ENCODE measurements at places on chromosomes 12 and 14.

DNA sequence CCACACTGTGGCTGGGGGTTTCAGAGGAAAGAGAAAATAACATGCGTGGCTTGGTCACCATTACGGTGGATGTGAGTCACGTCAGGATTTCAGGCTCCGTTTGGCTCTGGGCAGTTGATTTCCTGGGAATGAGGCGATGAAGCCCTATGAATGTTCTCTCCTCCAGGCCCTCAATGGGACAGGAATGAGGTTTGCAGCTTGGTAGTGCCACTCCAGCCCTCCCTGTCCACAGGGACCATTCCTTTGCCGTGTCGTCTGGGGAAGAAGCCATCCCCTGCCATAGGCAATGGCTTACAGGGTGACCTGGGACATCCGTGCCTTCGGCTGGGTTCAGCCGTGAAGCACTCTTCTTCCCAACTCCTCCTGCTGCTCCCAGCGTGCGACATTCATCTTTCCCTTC is 95.0 kb downstream of the FBXL14 start:
- DNase-seq, result no peak

- no peak for DNase-seq
These were observed 1.4 kb upstream of the PRIM1 start for GRCh38 chr12:56753566-56753965.

DNA sequence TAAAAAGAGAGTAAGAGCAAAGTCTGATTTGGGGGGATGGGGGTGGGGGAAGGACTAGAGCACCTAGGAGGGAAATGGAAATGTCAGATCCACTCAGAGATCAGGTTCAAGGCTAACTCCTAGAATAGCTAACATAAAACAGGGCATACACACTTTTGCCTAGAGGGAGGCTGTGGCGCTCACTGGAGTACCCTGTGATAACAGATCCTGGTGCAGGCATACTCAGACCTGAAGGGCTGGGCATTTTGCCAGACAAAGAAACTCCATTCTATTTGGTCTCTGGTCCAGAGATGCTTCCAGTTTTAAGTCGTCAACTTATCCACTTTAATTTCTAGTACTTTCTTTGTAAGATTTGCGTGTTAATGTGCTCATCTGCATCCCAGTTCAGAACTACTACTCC is 5.8 kb downstream of the CTDSP2 start:
- no peak for DNase-seq

DNA sequence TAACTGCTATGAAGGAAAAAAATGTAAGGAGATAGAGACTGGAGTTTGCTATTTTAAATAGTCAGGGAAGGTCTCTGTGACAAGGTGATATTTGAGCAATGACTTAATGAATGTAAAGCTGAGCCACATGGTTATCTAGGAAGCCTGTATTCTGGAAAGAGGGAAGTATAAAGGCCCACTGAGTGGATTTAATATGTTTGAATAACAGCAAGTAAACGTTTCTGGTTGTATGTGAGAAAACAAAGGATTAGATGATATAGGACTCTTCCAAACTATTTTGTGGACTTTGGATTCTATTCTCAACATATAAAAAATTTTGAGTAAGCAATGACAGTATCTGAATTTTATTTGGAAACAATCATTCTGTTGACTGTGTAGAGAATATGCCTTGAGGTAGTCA is 5.2 kb downstream of the LRRIQ1 start:
- no peak for DNase-seq

GRCh38 chr14:49919825-49920659 is 27.2 kb downstream of the ARF6 start:
- no peak for DNase-seq

- DNase-seq, result no peak
These were observed 15.1 kb downstream of the CD9 start for GRCh38 chr12:6215120-6215807.

DNA sequence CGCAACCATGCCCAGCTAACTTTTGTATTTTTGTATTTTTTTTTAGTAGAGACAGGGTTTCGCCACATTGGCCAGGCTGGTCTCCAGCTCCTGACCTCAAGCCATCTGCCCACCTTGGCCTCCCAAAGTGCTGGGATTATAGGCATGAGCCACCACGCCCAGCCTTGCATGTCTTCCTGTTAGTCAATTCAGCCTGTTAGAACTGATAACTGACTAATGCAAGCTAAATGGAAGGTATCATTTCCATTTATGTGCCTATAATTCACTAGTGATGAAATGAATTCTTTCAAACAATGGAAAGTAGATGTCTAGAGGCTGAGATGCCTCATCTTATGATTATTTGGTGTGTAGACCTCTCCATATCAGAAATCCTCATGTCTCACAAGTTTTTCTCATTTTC is 37.3 kb upstream of the DIP2B start:
- no peak for DNase-seq

DNA sequence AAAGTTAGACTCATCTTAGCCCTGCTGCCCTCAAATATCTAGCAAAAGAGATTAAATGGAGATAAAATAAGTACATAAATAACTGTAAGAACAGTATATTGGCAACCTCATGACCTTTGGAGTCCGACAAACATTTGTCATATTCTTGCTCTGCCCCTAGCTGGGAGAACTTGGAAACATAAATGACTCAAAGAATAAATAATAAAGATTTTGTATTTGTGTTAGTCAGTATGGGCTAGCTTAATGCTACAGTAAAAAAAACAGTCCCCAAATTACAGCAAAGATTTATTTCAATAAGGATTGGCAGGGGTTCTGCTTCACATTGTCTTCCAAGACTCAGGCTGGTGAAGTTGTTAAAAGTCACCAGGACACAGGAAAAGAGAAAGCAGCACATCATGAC is 220.7 kb downstream of the EGLN3 start:
- DNase-seq, result no peak

DNA sequence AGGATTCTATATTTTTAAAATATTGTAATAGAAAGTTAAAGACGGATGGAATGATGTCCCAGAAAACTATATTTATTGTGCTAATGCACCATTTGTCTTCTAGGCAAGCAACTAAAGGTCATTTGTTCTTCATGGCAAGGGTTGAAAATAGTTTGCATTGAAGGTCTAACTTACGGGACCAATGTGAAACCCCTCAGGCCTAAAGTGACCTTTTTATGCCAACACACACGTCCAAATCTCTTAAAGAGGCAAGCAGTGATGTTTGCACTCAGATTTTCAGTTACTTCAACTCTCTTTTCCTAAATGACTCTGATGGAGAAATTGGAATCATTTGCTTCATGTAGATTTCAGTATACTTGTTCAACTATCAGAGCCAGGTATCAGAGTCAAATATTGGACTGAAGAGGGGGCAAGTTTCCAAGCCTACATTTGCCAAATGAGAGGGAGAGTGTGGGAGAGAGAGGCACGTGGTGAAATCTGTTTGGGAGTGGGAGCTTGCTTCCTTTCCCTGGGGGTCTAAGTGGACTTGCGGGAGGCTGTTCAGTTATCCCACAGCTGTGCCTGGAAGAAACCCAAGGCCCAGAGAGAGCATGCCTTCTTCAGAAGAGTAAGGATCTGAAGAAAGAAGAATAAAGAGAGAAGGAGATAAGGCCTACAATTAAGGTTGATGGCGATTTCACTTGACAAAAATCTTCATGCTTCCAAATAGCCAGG is 459.8 kb downstream of the BCAT1 start:
- no peak for DNase-seq

DNA sequence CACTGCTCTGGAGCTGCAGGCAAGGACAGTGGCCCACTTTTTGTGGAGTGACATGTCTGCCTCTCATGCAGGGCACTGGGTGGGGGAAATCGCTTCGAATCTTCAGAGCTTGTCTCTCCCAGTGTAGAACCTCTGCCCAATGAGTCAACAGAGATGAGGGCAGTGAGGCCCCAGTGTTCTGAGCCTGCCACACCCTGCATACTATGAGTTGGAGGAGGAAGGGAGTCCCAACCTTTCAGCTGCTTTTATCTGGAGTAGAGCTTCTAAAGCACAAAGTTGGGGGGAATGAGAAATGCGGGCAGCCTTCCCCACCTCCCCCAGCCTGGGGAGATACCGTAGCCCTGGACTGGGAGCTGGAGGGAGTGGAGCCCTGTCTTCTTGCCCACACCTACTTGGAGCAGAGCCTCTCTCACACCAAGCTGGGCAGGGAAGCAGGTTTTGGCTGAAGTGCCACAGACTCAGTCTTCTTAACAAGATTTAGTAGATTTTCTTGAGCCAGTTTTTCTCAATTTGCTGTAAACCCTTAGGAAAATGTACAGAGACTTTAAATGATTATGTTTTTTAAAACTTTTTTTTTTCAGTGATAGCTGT is 159.1 kb downstream of the ADGRD1 start:
- DNase-seq, result no peak
